ENCODE measurements at places on chromosomes 6 and 20. TPM values are rescaled to one million over a fixed set of nuclear protein-coding genes. Genes with fewer than 3 reads are reported as not detected.

GRCh38 chr6:159464816-159465215 is 228.2 kb downstream of the SOD2 start:
- DNase-seq = no peak

DNA sequence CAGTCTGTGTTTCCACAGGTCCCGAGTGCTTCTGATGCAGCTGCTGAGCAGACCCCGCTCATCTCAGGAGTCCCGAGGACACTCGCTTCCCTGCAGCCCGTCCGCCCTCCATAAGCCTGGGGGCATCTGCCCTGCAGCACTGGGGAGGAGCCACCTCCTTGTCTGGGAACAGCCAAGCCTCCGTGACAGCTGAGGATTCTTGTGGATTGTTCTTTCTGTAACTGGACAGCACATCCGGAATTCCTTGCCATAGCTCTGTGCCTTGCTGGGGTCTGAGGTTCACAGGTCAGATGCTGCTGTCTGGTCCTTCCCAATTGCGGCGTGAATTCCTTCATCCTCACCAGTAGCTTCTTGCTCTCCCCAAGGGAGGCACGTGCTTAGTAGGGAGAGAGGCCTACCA is 38.4 kb upstream of the FNDC1 start:
- DNase-seq = no peak

DNA sequence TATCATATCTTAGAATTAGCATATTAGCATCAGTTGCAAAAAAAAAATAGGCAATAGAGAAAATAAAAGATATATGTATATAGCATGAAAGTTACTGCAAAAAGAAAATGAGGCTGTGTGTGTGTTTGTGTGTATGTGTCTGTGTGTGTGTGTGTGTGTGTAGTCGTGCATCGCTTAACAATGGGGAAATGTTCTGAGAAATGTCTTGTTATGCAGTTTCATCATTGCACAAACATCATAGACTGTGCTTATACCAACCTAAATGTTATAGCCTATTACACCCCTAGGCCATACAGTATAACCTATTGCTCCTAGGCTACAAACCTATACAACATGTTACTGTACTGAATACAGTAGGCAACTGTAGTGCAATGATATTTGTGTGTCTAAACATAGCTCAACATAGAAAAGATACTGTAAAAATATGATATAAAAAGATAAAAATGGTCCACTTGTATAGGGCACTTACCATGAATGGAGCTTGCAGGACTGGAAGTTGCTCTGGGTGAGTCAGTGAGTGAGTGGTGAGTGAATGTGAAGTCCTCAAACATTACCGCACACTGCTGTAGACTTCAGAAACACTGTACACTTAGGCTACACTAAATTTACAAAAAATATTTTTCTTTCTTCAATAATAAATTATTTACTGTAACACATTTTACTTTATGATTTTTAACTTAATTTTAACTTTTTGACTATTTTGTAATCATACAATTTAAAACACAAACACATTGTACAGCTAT is 805.1 kb downstream of the KIF16B start:
- no peak for DNase-seq

GRCh38 chr6:143863771-143864170 is 503 bp upstream of the ZC2HC1B start:
- DNase-seq = no peak

DNA sequence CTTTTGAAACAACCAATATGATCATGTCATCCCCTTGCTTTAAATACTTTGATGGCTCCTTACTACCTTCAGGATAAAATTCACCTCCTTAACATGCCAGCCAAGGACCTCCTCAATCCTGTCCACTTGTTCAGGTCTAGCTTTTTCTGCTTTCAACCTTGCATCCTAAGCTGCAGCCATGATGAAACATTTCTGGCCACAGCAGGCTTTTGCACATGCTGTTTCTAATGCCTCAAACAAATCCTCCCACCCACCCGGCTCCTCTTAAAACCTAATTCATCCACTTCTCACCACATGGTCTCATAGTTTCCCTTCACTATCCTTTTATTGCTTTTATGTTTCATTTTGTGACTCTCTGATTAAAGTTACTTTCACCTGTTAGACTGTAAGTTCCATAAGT is 124.6 kb downstream of the MYB start:
- DNase-seq = no peak

DNA sequence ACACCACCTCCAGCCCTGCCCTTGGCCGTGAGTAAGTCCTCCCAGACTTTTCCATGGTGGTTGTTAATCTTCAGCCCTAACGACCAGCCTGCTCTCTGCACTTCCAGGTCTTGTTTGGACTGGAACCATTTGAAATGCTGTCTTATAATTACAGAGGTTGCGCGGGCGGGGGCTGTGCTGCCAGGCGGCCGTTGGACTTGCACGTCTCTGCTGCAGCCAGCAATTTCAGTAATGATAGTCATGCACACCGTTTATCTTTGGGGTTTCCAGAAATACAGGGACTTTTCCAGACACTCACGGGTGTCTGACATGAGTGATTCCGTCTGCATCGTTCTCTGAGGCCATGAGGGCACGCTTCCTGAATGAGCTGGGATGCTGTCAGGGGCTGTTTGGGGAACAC is 118.2 kb downstream of the BMP7 start:
- DNase-seq = no peak

DNA sequence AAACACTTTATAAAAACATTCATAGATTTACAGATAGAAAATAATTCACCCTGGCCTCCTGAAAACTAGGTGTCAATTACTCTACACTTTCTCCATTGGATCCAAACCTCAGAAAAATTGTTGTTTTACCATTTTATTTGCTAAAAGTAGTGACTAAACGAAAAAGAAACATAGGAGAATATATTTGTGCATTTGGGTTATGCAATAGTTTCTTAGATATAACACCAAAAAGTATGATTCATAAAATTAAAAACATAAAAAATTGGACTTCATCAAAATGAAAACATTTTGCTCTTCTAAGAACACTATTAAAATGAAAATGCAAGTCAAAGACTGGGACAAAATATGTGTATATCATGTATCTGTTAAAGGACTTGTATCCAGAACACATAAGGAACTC is 671.3 kb downstream of the MAFB start:
- DNase-seq = no peak

DNA sequence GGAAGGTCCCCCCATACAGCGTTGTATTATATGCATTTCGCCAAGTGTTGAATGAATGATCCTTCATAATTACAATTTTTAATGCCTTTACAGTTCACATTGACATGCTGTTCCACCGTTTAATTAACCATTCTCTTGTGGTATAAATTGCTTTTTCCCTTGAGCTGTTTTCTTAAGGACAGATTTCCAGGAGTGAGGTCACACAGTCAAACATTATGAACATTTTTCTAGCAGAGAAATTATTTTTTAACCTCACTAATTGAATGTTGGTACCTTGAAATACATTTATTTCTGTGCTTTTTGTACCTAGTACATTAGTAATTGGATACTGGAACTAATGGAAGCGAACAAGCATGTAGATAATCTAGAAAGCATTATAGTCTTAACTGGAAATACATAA is 76.7 kb upstream of the C20orf144 start:
- no peak for DNase-seq

GRCh38 chr6:48889429-48889828 is 573.6 kb downstream of the MMUT start:
- DNase-seq = no peak

DNA sequence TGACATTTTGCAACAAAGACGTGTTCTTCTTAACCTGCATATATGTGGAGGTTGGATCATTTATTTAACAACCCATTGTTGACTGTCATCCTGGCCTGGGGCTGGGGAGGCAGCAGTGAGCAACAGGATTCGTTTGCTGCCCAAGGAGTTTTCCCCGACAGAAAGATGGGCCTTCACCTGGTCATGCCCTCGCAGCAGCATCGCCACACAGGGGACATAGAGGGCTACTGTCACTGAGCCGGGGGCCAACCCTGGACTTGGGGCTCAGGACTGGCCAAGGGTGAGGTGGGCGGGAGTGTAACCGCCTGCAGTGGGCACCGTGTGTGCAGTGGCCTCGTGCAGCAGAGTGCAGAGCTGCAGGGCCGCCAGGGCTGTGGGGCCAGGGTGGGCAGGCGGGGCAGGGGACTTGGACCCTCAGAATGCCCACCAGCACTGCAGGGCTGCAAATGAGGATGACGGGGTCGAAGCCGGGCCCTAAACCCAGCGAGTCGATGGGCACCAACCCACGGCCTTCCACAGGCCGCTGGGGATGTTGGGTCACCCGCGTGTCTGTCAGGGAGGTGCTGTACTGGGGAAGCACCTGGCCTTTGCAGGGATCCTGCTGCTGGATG is 11.8 kb downstream of the DUSP22 start:
- no peak for DNase-seq

DNA sequence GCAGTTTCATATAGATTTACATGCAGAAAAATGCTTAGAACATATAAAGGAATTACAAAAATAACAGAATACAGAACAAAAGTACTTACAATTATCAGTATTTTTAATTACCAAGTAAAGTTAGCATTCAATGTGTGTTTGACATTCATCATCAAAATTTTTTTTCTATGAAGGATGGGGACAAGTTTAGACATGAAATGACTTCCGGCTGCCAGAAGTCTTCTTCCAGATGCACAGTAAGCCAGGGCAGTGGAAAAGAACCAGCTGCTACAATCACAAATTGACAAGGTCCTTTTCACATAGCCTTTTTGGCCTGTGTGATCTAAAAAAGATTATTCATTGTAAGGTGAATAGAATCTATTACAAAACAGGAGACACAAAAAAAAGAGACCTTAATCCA is 73.8 kb downstream of the HUS1B start:
- no peak for DNase-seq

GRCh38 chr6:121356575-121356974 is 22.3 kb upstream of the TBC1D32 start:
- DNase-seq = no peak

- no peak for DNase-seq
These were observed 10.2 kb upstream of the EPB41L1 start for GRCh38 chr20:36144336-36144735.

The FLRT3 gene
- total RNA-seq = 35.2 TPM

The GPR6 gene
- total RNA-seq = not detected

Data from neural crest cell (in vitro differentiated cells).